H54 (cell line): ENCODE measurements at places on chromosomes 13 and 19.

- DNase-seq: no peak
These were observed 630 bp downstream of the RAP2A start for GRCh38 chr13:97434397-97435201.

DNA sequence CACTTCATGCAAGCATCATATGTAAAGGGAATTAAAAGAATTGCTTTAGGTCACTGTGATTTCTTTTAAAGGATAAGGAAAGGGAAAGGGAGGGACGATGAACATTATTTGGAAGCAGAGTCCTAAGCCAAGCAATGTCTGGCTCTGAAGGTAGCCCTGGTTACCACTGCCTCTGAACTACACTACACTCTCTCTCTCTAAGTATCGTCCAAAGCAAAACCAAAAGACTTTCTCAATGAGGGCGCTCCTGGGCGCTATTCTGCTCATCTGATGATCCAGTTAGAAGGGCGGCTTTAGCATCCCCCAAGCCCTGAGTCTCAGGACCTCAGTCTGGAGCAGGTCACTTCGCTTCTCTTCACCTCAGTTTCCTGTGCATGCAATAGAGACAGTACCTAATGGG, 26.2 kb downstream of the FOXO1 start:
- DNase-seq: no peak

DNA sequence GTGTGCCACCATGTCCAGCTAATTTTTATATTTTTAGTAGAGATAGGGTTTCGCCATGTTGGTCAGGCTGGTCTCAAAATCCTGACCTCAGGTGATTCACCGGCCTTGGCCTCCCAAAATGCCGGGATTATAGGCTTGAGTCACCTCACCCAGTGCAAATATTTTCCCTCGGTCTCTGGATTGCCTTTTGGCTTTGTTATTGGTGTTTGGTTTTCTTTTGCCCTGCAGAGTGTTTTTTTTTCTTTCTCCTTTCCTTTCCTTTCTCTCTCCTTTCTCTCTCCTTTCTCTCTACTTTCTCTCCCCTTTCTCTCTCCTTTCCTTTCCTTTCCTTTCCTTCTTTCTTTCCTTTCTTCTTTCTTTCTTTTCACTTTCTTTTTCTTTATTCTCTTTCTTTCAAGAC, 33.2 kb downstream of the KDM4B start:
- peak; percentile 52 for DNase-seq

DNA sequence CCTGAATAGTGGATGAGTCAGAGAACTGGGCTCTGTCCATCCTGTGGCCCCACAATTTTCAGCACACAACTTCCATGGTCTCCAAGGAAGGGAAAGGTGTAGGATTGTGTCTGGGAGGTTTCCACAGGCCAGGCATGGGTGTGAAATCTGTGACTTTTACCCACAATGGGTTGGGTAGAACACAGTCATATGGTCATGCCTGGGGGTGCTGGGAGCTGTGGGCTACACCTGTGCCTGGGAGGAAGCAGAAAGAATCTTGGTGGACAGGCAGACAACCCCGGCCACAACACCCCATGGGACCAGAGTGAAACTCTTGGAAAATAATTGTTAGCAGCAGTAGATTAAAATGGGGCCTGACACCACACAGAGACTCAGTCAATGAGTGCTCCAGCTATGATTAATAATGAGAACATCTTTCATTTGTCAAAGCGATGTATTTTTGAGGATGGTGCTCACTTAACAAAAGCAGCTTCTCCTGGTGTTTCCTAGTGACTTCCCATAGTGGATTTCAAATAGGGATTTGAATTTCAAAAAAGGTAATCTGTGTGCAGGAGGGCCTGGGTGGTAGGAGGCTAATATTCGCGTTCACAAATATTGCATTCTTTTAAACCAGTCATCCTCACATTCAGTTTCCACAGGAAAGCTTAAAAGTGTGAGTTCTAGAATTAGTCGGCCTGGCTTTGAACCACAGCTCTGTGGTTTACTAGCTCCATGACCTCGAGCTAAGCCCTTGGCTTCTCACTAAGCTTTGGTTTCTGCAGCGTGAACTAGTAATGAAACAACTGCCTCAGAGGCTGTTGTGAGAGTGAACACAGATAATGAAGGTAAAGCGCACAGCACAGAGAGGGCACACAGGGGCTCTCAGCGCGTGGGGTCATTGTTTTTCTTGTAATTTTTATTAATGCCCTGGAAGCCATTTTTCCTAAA, 89.3 kb upstream of the UQCRFS1 start:
- DNase-seq: no peak

DNA sequence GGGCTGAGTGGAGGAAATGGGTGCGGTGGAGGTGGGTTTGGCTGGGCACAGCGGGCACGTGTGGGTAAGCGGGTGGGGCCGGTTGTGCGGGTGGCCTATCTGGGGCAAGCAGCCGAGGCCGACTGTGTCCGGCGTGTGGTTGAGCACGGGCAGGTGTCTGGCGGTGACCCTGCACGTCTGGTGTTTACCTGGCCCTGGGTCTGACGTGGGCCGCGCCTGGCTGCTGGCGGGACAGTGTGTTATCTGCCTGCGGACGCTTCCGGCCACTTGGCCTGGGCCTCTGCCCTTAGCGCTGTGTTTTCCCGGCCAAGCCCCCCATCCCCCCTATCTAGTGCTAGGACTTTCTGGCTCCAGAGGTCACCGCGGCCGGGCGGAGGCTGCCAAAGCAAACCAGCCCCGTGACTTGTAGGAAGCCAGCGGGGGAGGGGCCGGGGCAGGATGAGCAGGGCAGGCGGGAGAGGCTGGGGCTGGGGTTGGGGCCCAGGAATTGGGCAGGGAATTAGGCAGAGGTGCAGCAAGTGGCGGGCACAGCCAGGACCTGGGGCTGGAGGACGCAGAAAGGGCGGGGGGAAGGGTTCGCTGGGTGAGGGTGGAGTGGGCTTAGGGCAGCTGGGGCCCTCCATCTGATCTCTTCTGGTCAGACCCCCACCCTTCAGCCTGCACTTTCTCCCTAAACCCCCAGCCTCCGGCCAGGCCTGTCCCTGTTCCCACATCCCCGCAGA, 534 bp upstream of the HPN start:
- DNase-seq: no peak

DNA sequence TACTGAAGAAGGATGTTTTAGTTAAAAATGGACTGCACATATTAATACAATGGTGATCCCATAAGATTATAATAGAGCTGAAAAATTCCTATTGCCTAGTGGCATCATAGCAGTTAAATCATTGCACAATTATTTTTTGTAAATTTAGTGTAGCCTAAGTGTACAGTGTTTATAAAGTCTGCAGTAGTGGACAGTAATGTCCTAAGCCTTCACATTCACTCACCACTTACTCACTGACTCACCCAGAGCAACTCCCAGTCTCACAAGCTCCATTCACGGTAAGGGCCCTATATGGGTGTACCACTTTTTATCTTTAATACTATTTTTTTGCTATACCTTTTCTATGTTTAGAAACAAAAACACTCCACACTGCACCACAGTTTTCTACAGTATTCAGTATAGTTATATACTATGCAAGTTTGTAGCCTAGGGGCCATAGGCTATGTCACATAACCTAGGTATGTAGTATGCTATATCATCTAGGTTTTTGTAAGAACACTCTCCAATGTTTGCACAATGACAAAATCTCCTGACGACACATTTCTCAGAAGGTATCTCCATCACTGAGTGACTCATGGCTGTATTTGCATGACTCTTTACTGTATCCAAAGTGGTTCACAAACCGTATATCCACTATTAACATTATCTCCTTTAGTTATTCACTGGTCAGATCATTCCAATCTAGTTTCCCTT, 536.0 kb downstream of the KLF12 start:
- DNase-seq: no peak

DNA sequence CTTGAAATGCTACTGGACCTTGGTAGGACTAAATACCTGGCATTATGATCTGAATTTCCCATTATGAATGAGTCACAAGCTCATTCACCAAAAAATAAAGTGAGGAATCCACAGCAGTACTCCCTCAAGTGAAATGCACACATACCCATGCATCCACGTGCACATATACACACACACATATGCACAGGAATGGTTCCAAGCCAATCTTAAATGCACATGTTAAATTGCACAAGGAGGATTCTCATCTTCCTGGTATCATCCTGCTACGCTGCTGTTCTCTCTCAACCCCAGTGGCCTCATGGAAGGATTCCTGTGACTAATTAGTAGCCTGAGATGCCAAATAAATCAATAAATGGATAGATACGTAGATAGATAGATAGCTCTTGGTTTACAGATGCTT, 132.1 kb upstream of the KLF12 start:
- no peak for DNase-seq

DNA sequence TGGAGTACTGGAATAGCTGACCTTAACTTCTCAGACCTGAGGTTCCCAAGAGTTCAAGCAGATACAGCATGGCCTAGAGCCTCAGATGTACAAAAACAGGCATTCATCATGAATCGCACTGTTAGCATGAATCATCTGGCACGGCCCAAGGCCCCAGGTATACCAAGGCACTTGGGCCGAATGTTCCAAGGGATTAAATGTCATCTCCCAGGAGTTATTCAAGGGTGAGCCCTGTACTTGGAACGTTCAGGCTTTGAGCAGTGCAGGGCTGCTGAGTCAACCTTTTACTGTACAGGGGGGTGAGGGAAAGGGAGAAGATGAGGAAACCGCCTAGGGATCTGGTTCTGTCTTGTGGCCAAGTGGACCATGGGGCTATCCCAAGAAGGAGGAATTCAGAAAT, 6.3 kb downstream of the KLK3 start:
- no peak for DNase-seq

DNA sequence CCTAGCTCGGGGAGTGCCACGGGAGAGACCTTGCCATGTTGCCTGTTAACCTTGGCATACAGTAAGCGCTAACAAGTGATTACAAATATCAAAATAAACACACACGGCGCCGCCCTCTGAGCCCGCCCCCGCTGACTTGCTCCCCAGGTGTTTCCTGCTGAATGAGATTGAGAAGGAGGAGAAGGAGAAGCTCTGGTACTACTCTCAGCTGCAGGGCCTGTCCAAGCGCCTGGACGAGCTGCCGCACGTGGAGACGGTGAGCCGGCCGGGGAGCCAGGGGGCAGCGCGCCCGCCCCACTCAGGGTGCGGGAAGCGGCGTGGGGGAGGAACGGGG, 5.0 kb downstream of the APC2 start:
- DNase-seq: no peak

DNA sequence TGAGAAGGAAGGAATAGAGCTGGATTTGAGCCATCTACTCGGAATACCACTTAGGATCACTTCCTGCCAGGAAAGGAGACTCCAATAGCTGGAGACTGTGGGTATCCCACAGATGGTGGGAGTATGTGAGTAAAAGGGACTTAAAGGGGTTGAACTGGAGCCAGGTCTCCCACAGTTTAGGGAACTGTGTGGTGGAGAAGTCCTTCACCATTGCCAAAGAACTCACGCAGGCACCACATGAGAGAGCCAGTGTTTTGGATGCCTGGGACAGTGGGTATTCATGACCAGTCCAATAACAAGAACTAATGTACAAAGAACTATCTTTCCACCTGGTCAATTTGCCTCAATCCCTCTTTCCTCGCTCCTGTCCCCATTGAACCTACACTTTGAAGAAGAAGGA, 24.4 kb upstream of the MYCBP2 start:
- no peak for DNase-seq

GRCh38 chr13:34256236-34256635, 438.3 kb downstream of the RFC3 start:
- no peak for DNase-seq

GRCh38 chr13:98521461-98522247, 55.3 kb downstream of the STK24 start:
- DNase-seq: no peak

- no peak for DNase-seq
These were observed 30.6 kb downstream of the MCF2L start for GRCh38 chr13:112999414-113000177.

GRCh38 chr13:21717817-21718216, 46.9 kb downstream of the FGF9 start:
- no peak for DNase-seq

DNA sequence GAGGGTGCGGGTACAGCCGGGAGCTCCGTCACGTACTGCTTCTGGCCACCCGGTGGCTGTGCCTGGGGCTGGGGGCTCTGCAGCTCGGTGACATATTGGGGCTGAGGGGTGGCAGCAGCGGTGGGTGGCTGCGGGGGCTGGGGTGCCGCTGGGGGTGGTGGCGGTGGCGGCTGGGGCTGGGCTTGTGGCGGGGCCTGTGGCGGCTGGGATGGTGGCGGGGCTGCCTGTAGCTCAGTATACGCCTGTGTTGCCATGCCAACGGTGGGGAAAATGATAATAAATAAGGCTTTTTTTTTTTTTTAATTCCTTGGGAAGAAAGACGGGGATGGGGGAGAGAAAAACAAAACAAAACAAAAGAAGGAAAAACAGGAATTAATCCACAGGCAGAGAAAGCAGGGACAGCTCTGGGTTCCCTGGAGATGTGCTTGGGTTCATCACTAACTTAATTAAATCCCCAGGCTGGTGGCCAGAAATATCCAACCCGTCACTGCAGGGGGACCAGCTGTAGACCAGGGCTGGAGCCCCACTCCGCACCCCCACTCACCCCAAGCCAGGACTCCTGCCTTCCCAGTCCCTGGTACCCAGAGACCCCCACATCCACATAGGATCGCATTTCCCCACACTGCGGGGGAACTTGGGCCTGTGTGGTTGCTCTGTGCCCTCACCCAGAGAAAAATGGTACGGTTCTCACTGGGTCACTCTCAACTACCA, 12.4 kb downstream of the RFX1 start:
- no peak for DNase-seq
